Stimulated activated CD4-positive, alpha-beta T cell treated with anti-CD3 and anti-CD28 coated beads, Interleukin-4, amount 100 ng/mL, for 24 hours (primary cell): ENCODE measurements at places on chromosomes 16 and 17.

GRCh38 chr17:31511580-31511979, 120.1 kb downstream of the RAB11FIP4 start:
- no peak for DNase-seq

DNA sequence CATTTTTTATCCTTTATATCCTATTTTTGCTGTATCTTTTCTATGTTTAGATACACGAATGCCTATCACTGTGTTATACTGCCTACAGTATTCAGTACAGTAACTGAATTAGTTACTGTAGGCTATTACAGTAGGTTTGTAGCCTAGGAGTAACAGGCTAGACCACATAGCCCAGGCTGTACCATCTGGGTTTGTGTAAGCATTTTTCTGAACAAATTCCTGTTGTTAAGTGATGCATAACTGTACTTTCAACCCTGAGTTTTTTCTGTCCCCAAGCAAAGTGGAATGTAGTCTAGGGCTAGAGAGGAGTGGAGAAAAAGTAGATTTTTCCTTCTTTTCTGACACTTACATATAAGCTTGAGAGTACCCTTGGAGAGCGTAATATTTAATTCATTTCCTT, 282.1 kb downstream of the HS3ST3B1 start:
- no peak for DNase-seq

DNA sequence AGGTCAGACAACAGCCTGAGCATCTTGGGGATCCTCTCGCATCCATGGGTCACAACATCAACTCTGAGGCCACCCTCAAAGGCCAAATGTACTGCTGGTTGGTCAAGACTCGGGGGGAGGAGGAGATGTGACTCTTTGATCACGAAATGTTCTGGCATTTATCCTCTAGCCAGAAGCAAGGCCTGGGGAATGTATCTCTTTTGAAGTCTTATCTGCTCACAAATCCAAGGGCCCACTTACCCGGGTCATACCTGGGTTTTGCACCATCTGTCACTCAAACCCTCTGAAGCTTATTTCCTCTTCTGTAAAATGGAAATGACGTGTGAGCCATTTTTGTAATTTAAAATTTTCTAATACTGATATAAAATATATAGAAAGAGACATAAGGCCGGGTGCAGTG, 13.2 kb downstream of the CA7 start:
- no peak for DNase-seq

GRCh38 chr16:65622151-65622550, 500.3 kb upstream of the CDH11 start:
- no peak for DNase-seq

GRCh38 chr17:66737524-66737923, 97.4 kb upstream of the CACNG5 start:
- DNase-seq = no peak

DNA sequence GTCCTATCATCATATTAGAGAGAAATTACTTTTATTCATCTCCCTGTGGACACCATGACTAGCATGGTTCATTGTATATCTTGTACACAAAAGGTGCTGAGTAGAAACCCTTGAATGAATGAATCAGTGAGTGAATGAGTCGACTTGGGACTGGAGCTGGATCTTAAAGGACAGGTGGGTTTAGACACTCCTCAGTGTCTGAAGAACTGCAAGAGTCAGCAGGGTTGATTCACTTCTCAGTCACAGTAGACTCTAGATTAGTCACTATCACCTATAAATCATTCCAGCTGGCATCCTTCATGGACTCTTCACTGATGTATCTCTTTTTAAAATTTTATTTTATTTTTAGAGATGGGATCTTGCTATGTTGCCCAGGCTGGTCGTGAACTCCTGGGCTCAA, 30.1 kb upstream of the PMFBP1 start:
- DNase-seq = no peak

- DNase-seq = peak; percentile 59
These were observed 879 bp downstream of the SOCS1 start for GRCh38 chr16:11254913-11255736.

DNA sequence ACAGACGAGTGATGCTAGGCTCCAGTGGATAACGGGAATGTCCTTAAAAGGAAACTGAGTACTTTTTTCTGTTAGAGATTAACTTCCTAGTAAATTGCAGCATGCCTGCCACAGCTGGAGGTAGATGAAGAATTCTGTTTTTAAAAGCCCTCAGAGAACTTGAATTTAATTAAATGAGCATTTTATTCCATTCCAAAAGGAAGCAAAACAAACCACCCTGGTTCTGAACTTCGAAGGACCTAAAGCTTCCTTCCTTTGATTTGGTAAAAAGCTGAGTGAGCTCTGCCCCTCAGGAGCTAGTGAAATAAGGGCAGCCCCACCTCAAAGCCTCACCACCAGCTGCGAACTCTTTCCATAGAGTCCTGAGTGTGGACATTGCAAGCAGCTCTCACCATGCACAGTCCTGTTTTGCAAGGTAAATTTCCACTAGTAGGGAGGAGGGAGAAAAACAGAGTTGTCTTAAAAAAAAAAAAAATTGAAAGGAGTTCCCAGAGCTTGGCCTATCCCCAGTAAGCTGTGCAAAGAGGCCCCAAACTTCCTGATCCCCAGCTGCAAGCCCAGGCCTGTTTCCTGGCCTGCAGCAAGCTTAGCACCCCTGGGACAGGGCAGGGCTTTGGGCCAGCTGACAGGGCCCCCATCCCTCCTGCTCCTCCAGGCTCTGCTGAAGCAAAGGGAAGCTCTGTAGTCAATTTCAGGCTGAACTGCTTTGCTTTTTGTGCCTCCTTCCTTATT, 11.2 kb downstream of the CHD9NB start:
- DNase-seq = no peak

DNA sequence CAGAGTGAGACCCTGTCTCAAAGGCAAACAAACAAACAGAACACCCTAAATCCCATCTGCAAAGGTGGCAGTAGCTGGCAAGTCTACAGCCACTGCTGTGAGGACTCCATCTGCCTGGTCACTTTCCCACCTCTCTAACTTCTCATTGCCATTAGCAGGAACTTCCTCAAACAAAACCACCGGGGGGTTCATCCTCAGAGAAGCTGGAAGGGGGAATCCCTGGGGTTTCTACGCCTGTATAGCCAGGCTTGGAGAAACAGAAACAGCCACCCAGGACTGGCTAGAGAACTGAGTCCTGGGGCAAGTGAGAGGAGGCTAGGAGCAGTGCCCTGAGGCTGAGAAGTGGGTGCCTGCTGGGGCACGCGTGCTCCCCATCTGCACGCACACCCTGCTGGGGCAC, 7.3 kb downstream of the RPH3AL start:
- no peak for DNase-seq

DNA sequence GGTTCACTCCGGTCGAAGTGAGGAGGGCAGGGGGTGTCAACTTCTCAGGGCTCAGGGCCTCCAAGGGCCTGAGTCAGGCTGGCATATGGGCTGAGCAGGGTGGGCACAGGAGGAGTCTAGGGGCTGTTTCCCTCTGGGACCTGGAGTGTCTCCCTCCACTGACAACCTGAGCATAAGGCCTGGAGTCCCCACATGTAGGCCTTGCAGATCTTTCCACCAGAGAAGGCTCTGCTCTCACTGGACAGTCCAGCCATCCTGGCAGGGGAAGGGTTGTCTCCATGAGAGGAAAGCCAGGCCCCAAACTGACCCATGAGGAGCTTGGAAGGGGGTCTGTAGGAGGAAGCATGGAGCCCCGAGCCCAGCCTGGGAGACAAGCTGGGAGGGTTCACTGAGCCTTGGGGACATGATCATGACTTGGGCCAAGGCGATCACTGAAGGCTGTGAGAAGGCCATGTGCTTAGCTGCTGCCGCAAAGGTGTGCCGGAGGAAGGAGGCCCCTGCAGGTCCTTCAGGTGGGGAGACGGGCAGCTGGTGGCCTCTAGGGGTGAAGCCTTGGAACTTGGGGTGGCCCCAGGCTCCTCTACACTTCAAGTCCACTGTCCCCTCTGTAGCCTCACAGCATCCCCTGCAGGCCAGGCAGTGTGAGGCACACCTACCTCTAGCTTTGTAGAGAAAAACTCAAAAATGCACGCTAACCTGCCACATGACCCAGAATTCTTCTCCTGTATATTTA, 9.9 kb downstream of the CMTM2 start:
- DNase-seq = peak; percentile 57

- peak; percentile 67 for DNase-seq
These were observed 186.0 kb upstream of the TNRC6C start for GRCh38 chr17:77772461-77772897.

DNA sequence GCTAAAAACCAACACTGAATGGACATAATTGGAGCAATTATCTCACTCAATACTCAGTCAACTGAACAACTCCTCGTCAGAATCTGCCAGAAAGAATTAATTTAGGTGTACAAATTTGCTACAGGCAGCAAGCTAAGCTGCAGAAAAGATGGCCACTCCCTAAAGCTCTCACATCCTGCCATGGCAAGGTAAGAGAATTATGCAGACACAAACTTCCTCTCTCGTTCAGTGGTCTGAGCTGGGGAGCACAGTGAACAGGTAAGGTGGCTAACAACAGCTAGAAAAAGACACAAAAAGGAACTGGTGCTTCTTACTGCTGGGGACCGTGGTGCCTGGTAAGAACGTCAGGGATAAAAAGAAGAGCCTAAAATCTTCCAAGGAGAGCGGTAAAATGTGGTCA, 74.9 kb upstream of the BCAR1 start:
- no peak for DNase-seq

DNA sequence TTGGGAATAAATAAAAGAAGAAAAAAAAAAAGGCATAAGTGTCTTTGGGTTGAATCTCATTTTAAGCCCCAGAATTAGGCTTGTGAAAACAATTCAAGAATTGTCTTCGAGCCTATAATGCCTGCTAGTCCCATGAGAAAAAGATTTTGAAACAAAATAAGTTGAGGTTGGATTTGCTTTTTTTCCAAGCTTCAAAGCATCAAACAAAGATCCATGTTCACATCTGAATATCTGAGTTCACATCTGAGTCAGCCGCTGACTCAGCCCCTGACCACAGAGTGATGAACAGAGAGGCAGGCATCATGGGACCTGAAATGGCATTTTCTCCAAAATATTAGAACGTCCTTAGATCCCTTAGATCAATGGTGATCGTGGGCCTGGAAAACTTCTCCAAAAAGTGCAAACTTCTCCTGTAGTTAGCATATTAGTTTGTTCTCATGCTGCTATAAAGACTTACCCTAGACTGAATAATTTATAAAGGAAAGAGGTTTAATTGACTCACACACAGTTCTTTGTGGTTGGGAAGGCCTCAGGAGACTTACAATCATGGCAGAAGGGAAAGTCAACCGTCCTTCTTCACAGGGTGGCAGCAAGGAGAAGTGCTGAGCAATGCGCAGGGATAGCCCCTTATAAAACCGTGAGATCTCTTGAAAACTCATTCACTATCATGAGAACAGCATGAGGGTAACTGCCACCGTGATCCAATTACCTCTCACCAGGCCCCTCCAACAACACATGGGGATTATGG, 294.6 kb upstream of the HSBP1 start:
- no peak for DNase-seq

GRCh38 chr17:55356434-55357328, 65.0 kb downstream of the MMD start:
- DNase-seq = peak; percentile 76

GRCh38 chr16:69626256-69626655, 60.5 kb downstream of the NFAT5 start:
- no peak for DNase-seq

- DNase-seq = no peak
These were observed 226.3 kb downstream of the WWOX start for GRCh38 chr16:78325468-78326352.

GRCh38 chr17:10275418-10275817, 77.0 kb upstream of the GAS7 start:
- DNase-seq = no peak

DNA sequence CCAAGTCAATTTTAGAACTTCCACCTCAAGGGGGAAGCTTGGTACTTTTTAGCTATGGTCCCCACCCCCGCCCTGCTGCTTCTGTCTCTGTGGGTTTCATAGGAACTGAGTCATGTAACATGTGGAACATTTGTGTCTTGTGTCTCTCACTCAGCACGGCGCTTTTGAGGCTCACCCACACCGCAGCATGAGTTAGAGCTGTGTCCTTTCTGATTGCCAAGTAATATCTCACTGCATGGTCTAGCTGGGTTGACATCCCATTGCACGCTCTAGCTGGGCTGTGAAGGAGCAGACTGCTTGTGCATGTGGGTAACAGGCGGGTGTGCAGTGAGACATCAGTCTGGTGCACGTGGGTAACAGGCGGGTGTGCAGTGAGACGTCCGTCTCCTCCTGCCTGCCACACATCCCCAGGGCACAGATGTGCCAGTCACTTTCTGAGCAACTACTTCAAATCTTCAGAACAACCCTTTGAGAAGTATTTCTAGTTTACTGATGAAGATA, 26.4 kb upstream of the SLC7A5 start:
- DNase-seq = peak; percentile 89

DNA sequence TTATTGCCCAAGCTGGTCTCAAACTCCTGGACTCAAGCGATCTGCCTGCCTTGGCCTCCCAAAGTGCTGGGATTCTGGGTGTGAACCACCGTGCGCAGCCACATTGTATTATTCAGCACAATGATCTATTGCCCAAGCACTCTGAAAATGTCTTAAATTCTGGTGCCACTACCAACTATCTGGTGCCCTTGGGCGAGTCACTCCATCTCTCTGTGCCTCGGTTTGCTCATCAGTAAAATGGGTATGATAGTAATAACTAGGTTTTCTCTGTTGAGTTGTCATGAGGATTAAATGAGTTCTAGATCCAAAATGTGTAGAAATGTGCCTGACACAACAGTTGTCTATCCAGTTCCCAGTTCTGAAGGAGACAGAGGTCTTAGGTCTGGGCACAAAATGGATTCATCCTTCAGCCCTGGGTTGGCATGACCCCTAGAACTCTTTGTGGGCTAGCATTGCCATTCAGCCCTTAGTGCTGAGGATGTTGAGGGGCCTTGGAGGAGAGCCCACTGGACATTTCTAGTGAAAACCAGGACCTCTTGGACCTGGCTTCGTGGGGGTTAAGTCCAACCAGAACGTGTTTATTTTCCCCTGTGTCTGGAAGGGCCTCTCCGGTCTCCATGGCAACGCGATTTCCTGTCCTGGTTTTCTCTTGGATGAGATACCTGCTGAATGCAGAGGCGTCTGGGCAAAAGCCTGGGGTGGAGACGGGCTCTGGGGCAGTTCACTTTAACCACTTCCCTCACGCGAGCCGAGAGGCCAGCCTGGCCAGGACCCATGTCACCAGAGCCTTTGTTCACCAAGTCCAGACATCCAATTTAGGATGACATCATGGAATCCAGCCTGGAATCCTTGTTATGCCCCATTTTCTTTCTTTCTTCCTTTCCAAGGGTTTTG, 43.7 kb upstream of the TNRC6A start:
- no peak for DNase-seq

DNA sequence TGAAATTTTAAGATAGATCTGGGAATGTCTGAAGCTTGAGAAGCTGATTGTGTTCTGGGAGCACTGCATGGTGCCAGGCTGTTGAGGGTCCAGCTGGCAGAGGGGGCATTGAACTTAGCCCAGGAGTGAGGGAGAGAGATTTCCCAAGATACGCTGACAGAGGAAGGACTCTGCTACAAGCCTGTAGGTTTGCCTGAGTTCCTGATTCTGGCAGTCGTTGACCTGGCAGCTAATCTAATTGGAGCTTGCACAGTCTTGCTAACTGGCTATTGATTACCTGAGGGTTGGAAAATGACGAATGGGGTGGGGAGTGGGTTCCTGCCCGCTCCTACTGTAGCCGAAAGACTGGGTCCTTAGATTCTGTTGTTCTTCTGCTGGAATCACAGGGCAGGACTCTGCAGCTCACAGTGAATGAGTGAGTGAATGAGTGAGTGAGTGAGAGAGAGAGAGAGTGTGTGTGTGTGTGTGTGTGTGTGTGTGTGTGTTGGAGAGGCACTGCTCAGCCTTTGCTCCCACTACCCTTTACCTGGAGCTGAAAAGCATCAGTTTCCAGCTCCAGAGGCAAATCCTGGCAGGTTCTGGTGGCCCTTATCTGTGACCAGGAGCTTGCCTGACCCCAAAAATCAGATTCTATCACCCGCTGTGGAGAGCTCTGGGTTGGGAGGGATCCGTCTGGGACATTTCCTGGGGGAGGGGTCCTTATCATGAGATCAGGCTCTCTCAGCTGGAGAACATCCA, 16.7 kb downstream of the CTRL start:
- no peak for DNase-seq
